ENCODE measurements at places on chromosomes 11 and 22.
A peak's percentile ranks its signal among the peaks of the same experiment; 100 is the strongest.

DNA sequence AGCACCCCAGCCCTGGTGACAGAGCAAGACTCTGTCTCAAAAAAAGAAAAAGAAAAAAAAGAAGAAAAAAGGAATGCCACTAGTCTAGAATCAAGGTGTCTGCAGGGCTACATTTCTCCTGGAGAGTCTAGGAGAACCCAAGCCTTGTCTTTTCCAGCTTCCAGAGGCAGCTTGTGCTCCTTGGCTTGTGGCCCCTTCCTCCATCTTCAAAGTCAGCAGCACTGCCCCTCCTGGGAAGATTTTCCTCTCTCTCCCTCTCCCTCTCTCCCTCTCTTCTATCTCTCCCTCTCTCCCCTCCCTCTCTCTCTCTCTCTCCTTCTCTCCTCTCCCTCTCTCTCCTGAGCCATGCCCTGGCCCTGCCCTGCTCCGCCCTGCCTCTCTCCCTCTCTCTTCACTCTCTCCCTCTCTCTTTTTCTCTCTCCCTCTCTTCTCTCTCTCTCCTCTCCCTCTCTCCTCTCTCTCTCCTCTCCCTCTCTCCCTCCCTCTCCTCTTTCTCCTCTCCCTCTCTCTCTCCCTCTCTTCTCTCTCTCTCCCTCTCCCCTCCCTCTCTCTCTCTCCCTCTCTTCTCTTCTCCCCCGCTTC is 97.7 kb upstream of the FGF3 start:
- no peak for DNase-seq

GRCh38 chr11:27254744-27255446 is 108.1 kb downstream of the CCDC34 start:
- DNase-seq = peak; percentile 58

DNA sequence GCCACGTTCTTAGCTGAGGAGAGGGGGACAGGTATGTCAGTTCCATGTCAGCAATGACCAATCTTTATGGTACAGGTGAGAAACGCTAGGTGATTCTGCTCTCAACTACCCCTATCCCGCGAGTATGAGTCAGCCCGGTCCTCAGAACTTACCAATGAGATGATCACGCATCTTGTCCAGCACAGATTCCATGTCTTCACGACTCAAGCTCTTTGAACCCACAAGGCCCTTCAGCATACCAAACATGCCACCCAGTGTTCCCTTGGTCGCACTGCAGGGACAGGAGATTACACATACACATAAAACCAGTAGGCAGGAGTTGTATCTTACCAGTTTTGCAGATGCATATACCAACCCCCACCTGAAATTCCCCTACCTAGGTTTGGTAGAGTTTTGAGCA is 2.9 kb downstream of the SRPRA start:
- DNase-seq = peak; percentile 9

DNA sequence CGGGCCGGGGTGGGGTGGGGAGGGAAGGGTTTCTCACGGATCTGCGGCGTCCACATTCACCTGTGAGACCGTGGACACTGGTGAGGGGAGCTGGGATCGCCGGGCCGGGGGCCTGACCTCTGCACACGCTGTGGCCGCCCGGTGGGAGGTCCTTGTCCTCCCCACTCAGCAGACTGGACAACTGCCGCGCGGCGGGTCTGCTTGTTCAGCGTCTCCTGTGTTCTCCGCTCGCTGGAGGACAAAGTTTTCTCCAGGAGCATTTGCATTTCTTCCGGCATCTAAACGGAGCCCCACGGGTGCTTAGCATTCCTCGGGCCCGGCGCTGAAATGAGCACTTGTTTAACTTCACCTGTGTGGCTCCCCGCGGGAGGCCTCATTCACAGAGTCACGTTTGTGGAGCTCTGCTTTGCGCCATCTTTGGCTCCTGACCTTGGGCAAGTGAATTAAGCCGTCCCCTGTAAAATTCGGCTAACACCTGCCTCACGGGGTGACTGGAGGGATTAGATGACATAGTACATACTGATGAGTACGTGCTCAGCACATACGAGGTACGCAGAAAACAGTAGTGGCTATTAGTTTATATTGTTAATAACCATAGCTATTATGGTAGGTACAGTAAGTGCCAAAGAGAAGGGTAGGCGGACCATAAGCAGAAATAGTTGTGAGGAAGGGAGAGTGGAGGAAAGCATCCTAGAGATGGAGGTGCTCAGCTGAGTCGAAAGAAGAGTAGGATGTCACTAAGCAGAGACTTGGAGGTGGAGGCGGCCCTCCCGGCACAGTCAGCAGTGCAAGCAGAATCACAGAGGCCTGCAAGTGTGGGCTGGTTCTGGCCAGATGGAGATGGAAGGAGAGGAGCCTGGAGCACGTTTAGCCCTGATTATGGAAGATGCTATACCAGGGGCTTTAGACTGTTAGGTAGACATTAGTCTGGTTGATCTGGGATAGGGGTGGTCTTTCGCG is 885 bp downstream of the TRMU start:
- DNase-seq = peak; percentile 28

Data from HFFc6 (cell line).